ENCODE measurements at places on chromosomes 5 and 9.

DNA sequence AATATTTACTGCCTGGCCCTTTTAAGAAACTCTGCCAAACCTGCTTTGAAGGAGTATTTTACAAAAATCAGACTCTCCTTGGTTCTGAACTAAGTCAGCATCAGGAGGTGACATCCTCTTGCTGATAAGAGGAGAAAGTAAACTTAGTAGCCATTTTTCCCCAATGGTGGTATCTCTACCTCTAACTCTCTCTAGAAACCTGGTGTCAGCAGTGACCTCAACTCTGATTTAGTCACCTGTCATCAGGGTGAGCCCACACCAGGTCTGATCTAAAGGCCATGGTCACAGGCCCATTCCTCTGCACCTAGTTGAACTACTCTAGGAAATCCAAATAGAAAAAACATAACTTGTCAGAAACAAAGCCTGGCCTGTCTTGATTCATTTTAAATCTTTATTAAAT, 4.2 kb downstream of the CARNMT1 start:
- no peak for DNase-seq

DNA sequence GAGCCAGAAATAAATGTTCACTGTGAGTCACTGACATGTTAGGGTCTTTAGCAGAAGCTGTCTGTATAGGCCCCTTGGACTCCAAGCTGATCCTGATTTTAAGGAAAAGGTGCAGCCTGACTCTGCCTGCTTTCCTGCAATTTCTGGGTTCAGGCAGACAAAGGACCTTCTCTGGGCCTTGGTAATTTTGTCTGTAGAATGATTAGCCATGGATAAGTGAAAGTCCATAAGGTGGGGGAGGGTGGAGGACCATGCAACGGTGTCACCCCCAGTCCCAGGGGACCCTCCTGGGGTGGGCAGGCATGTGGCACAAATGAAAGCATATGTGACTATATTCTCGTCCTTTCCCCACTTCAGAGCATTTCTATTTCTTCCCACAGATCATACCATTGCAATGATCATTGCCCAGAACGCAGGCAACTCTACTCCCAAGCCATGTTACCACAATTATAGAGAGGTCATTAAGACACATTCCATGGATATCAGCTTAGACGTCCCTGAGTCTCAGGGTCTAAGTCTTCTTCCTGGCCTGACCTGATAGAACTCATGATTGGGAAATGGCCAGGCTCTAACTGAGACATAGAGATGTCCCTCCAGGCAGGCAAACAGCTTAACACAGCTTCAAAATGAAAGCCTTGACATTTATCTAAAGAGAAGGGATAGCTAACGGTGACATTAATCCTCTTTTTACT, 157.9 kb upstream of the ALDH1B1 start:
- no peak for DNase-seq

- DNase-seq, result no peak
Observed at GRCh38 chr9:116115761-116116353, 37.7 kb upstream of the PAPPA start.

DNA sequence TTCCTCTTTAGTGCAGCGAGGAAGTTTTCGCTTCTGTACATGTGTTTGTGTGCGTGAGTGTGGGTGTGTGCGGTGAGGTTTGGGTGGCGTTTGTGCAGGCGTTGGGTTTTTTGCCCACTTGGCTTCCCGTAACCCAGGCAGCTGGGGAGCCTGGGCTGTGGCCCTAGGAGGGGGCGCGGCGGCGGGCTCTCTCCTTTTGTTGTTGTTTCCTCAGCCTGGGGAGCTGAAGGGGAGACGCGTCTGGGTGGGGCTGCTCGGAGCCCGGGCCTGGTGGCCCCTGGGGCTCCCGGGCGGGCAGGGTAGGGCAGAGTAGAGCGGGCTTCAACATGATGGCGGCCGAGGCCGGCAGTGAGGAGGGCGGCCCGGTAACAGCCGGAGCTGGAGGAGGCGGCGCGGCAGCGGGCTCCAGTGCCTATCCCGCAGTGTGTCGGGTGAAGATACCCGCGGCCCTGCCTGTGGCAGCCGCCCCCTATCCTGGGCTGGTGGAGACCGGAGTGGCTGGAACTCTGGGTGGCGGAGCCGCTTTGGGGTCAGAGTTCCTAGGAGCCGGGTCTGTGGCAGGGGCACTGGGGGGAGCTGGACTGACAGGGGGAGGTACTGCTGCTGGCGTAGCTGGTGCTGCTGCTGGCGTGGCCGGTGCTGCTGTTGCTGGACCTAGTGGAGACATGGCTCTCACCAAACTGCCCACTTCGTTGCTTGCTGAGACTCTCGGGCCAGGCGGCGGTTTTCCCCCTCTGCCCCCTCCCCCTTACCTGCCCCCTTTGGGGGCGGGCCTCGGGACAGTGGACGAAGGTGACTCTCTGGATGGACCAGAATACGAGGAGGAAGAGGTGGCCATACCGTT, 665 bp downstream of the RASA1 start:
- DNase-seq, result no peak

DNA sequence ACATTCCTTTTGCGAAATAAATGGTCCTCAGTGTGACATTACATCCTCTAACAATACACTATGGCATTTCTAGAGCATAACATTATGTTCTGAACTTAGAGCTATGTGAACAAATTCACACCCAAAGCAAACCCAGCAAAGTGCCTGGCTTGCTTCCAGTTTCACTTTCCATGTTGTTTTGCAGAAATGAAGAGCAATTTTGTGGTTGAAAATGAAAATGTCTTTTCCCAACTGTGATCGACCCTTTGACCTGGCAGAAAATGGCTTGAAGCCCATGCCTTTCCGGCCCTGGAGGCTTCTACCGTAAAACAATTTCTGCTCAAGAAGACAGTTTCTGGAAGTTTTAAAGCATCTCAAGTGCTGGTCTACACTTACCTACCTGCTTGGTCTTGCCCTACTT, 344.7 kb upstream of the RGMB start:
- no peak for DNase-seq

DNA sequence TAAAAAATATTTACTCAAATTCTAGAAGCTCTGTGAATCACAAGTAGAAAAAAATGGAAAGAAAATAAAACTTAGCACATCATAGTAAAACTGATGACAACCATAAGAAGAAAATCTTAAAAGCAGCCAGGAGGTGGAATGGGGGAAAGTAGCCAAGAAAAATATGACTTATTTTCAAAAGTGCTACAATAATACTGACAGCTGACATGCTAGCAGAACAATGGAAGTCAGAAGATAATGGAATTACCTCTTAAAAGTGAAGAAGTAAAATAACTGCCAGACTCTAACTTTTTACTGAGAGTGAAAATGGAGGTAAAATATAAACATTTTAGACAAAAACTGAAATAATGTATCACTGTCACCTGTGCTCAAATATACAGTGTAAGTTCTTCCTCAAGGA, 532.2 kb upstream of the SGCD start:
- no peak for DNase-seq
